T-helper 17 cell (primary cell): ENCODE measurements at places on chromosomes 6 and 20. TPM values are rescaled to one million over a fixed set of nuclear protein-coding genes. Genes with fewer than 3 reads are reported as not detected.

Gene BPIFB4
- not detected for total RNA-seq

Gene KHDC1
- 0.52 TPM for total RNA-seq

Gene CUTA
- total RNA-seq, result 196 TPM

Gene TBC1D7
- total RNA-seq, result 12.4 TPM

Gene GSTA1
- not detected for total RNA-seq

Gene RIMS4
- not detected for total RNA-seq

Gene DYNLT2
- 3.9 TPM for total RNA-seq

Gene STX7
- 18.4 TPM for total RNA-seq

Gene ACTL10
- 0.89 TPM for total RNA-seq

Gene EMILIN3
- not detected for total RNA-seq

- no peaks in the 10 kb centered on the region for H3K27me3 ChIP-seq
- H3K36me3 ChIP-seq, result no peaks in the 10 kb centered on the region
- no peak overlapping the region for H3K4me3 ChIP-seq
- no peak for DNase-seq
- H3K4me1 ChIP-seq, result peaks cover 7% of the 10 kb centered on the region
These were observed 235.9 kb upstream of the SUPT3H start for GRCh38 chr6:45613656-45614055.

GRCh38 chr6:158457131-158457530, 102.8 kb upstream of the TMEM181 start:
- H3K4me3 ChIP-seq, result no peak overlapping the region
- DNase-seq, result no peak
- no peak overlapping the region for H3K27ac ChIP-seq

GRCh38 chr6:466564-466963, 75.0 kb downstream of the IRF4 start:
- H3K4me1 ChIP-seq, result peaks cover 21% of the 10 kb centered on the region
- no peak overlapping the region for H3K27ac ChIP-seq
- H3K4me3 ChIP-seq, result no peak overlapping the region
- peaks cover 68% of the 10 kb centered on the region for H3K27me3 ChIP-seq
- H3K36me3 ChIP-seq, result peaks cover 10% of the 10 kb centered on the region

DNA sequence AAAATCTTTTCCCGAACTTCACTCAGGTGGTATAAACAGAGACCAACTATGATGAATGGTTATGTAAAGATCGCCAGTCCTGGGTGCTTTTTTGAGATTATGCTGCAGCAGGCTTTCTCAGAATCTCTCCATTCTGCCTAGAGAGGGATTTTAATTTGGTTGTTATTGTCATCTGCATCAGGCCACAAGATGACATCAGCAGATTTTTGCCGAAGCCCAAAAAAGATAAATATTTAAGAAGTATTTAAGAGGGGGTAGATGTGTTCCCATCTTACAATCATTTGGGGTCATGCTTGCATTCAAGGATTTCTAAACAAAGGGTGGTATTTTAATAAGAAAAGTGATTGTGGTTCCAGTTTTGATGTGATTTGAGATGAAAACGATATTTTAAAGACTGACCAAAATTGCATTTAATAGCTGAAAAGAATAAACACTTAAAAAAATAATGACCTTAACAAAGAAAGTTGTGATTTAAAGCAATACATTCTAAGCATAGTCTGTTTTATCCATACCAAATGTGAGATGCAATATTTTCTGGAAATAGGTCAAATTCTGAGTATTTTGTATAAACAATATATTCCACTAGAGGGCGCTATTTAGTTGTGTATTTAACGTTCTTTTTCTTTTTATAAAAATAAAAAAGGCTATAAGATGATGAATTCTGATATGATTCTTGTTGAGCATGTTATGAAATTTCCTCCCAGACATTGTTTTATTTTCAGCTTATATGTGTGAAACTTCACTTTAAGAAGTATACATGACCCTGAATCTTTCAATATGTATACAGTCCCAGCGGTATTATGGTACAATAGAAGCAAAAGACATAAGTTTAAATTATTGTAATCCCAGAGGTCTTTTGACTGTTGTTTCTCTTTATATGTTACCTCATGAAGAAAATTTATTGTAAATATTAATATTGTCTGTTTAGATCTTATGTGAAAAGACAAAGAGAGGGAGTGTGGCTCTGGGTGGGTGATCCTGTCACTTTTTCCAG, 51.0 kb upstream of the ZFP64 start:
- H3K36me3 ChIP-seq, result no peaks in the 10 kb centered on the region
- no peak overlapping the region for H3K27ac ChIP-seq
- H3K4me3 ChIP-seq, result no peak overlapping the region
- H3K4me1 ChIP-seq, result peaks cover 3% of the 10 kb centered on the region

GRCh38 chr6:33597551-33598322, 17.7 kb upstream of the BAK1 start:
- H3K4me1 ChIP-seq, result peaks cover 15% of the 10 kb centered on the region
- H3K27ac ChIP-seq, result no peak overlapping the region
- no peak overlapping the region for H3K4me3 ChIP-seq
- H3K27me3 ChIP-seq, result peaks cover 3% of the 10 kb centered on the region
- no peaks in the 10 kb centered on the region for H3K36me3 ChIP-seq

DNA sequence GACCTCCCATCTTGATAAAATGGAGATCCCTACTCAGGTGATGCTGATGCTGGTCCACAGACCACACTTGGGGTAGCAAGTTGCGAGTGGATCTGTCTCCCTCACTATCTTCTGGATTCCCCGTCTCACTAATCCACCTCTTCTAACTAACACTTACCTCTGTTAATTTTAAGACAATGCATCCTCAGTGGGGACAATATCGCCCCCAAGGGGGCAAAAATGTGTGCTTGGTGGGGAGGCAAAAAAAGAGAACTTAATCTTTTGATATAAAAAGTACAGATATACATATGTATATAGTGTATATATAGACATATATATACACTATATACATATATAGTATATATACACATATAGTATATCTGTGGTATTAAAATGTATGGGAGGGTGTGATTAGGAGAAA, 4.3 kb downstream of the LRFN2 start:
- no peak overlapping the region for H3K4me3 ChIP-seq
- H3K4me1 ChIP-seq, result peaks cover 8% of the 10 kb centered on the region
- no peak for DNase-seq

DNA sequence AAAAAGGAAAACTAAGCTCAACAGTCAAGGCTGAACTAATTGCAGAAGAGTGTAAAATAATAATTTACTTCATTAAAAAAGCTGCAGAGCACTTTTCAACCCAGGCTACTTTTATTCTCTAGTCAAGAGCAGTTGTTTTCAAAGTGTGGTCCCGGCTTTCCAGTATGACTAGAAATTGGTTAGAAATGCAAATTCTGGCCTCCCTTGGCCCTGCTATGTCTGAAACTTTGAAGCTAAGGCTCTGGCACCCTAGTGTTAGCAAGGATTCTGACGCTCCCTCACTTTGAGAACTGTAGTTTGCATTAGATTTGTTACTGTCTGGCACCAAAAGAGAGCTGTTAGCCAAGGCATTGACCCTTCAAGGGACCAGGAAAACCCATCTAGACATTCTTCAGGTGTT, 9.5 kb upstream of the NXT1 start:
- no peak overlapping the region for H3K27ac ChIP-seq
- peaks cover 2% of the 10 kb centered on the region for H3K4me1 ChIP-seq
- no peak overlapping the region for H3K4me3 ChIP-seq
- no peak for DNase-seq

- peak overlapping the region; percentile 77 for H3K4me3 ChIP-seq
- no peak overlapping the region for H3K27ac ChIP-seq
- no peak for DNase-seq
- no peaks in the 10 kb centered on the region for H3K36me3 ChIP-seq
- no peaks in the 10 kb centered on the region for H3K27me3 ChIP-seq
These were observed 1937.7 kb upstream of the DEFB115 start for GRCh38 chr20:29319725-29320124.

- H3K27ac ChIP-seq, result no peak overlapping the region
- H3K4me3 ChIP-seq, result no peak overlapping the region
- H3K4me1 ChIP-seq, result no peaks in the 10 kb centered on the region
These were observed 218.2 kb downstream of the OTOR start for GRCh38 chr20:16966276-16966880.

GRCh38 chr20:60008130-60008808, 50.0 kb downstream of the CDH26 start:
- no peak for DNase-seq

- H3K4me3 ChIP-seq, result no peak overlapping the region
- peaks cover 3% of the 10 kb centered on the region for H3K36me3 ChIP-seq
- H3K27me3 ChIP-seq, result no peaks in the 10 kb centered on the region
- no peak for DNase-seq
- peaks cover 28% of the 10 kb centered on the region for H3K4me1 ChIP-seq
These were observed 77.1 kb downstream of the CBFA2T2 start for GRCh38 chr20:33566781-33567603.

DNA sequence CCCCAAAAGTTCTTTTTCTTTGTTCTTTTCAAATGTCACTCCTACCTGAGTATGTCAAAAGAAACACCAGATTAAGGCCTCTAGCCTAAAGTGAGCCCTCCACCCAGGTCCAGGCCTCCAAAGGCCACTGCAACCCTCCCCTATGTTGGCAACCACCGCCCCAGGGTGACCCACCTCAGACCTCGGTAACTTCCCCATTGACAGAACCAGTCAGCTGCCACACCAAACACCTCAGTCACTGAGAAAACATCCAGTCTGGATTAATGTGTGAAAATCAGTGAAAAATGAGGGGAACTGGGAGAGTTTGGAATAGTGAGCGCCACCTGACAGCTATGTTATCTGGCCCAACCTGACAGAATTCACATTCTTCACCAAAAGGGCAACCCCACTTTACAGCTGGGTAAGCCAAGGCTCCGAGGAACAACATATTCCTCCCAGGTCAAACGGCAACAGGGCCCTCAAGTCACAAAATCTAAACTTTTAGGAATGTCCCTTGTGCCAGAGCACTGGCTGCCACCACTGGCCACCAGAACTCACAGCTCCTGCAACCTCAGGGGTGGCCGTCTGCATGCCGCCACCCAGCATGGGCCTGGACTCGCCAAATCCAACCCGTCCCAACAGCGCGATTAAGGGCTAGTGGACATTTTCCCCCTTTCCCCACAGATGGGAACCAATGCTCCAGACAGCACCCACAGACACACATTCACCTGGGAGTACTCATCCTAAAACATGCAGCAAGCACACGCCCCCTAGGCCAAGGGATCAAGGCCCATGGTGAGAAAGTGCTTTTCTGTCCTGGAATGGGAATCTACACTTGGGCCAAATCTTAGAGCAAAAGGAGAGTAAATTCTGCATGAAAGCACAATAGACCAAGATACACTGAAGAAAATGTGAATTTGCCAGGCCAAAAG, 4.8 kb downstream of the TAF4 start:
- peak overlapping the region; percentile 19 for H3K4me3 ChIP-seq
- H3K27me3 ChIP-seq, result no peaks in the 10 kb centered on the region
- DNase-seq, result no peak
- no peaks in the 10 kb centered on the region for H3K36me3 ChIP-seq
- H3K4me1 ChIP-seq, result peaks cover 34% of the 10 kb centered on the region

- H3K36me3 ChIP-seq, result no peaks in the 10 kb centered on the region
- H3K4me1 ChIP-seq, result peaks cover 44% of the 10 kb centered on the region
- no peak overlapping the region for H3K27ac ChIP-seq
- H3K4me3 ChIP-seq, result no peak overlapping the region
These were observed 88.0 kb upstream of the RIPOR2 start for GRCh38 chr6:25023781-25024180.

DNA sequence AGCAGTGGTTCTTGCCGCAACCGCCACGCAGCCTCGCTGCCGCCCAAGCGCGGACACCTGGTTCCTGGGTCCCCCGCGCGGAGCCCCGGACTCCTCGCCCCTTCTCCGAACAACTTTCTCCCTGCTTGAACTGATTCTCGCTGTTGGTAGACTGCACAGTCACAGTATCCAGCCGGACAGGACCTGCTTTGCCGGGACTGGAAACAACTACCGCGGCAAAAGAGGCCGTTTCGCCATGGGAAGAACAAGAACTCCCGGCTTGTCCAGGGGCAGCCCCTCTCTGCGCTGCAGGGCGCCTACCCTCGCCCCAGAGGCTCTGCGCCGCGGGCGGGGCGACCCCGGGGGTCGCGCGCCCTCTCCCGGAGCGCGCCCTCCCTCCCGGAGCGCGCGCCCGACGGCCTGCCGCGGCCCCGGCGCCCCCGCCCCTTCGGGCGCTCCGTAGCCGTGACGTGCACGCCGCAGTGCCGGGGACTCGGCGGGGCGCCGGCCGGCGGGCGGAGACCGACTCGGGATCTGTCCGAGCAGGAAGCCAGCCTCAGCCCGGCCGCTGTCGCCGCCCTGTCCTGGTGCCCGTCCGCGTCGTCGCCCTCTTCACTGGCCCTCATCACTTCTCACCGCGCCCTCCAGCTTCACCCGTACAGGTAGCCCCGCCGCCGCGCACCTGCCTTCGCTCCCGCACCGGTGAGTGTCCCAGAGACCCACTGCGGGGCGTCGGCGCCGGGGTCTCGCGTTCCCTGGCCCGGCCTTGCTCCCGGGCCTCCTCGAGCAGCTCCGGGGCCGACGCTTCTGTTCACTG, at the start of gene MYO6:
MYO6 (plus strand) TSS at position 497 of the 796 bp plus-strand sequence. CDS start 68,309 bp downstream, outside the sequence.
- peak within 1 kb of the TSS; percentile 92 for H3K4me3 ChIP-seq
- peaks cover 25% of the 10 kb centered on the region for H3K27me3 ChIP-seq
- peak within 1 kb of the TSS; percentile 16 for H3K27ac ChIP-seq
- H3K4me1 ChIP-seq, result peaks cover 4% of the 10 kb centered on the region
- no peaks in the 10 kb centered on the region for H3K36me3 ChIP-seq
- DNase-seq, result peak; percentile 33

DNA sequence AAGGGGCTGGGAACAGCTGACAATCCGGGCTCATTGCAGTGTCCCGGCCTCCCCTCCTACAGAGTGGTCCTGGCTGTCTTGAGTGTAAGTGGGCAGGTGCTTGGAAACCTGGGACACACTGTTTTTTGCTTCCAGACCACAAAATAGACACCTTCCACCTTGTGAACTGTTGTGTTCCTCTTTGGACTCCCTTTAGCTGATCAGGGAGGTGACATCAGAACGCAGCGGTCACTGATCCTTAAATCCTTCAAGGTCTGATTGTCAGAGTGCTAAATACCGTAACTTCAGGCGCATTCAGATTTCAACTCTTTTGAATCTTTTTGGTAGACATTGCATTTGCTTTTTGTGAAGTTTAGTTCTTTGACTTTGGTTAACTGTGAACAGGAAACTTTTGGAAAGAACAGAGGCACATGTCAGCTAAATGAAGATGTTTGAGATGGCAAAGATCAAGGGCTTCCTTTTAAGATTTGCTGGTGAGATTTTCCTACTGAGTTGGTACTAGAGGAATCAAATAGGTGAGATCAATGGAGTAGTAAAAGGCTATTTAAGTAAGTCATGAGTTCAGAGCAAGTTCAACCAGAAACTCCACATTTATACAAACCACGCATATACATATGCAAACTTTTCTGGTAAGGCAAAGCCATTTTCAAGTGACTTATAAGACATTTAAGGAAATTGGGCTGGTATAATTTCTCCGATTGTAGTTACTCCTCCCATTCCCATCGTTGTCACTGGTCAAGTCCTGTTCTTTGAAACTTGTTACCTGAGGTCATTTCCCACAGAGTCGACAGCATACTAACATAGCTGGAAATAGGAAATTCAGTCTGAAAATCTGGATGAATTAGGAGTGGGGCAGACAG, 6.3 kb downstream of the PPP1R3G start:
- DNase-seq, result no peak
- H3K4me1 ChIP-seq, result peaks cover 6% of the 10 kb centered on the region
- no peak overlapping the region for H3K27ac ChIP-seq
- H3K27me3 ChIP-seq, result peaks cover 56% of the 10 kb centered on the region

GRCh38 chr6:157385482-157385881, 4.5 kb downstream of the ZDHHC14 start:
- H3K4me1 ChIP-seq, result peaks cover 23% of the 10 kb centered on the region
- H3K27ac ChIP-seq, result no peak overlapping the region
- no peak for DNase-seq
- no peak overlapping the region for H3K4me3 ChIP-seq
